Upper lobe of left lung (tissue), 6 donors: ENCODE measurements at places on chromosomes 12 and 14.

DNA sequence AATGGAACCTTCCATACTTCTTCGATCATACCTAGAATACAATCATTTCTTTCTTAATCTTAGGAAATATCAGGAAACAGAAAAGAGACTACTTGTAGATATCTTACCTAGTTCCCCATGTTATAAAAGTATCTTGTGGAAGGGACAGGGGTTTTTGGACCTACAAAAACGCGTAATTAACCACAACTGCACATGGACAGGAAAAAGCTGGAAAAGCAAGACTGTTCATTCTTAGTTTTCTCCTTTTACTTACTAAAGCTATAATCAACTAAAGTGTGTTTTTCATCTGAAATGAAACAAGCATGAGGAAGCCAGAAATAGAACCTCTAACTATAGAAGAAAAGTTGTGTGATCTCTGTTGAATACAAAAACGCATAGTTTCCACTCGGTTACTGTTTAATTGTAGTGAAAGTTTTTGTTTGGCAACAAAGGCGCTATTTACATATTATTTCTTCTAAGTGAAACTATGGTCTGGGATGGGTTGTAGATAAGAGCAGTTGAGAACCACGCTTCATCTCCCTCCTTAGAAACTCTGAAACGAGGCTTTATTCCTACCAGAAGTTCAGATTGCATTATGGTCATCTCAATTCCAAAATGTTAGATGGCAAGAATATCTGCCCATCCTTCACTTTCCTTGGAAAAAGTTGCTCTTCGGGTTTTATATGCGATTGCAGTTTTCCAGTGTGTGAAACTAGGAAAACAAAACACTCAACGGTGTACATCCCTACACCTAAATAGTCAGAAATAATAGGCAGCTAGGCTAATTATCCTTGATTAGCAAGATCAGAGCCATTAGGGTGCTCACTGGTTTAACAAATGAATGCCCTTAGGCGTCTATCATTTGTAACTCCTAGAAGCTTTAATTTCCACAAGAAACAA is 1.1 kb downstream of the BCAT1 start:
- no peak for DNase-seq

- DNase-seq, result no peak
Measured at GRCh38 chr14:54627219-54627539, 60.3 kb downstream of the SAMD4A start.

DNA sequence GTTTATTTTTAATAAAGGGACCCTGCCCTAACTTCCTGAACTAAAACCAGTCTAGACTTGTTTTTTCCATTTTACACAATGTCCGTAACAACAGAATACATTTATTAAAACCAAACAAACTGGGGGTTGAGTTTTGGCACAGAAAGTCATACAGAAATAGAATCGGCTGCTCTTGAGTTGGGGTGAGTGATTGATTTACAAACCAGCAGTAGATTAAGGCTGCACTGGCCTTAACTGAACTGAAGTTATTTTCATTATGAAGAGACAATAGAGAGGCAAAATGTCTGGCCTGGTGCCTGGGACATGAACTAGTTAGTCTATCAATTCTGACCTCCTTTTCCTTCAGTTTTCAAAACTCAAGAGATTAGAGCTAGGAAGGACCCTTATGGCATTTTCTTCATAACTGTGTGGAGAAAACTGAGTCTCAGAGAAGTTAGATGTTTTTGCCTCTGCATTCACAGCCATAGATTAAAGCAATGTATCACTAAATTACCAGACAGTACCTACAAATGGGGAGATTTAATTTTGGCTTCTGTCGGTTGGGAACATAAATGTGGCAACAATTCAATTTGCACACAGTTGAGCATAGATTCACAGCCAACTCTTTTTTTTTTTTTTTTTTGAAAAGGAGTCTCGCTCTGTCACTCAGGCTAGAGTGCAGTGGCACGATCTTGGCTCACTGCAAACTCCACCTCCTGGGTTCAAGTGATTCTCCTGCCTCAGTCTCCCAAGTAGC is 19.8 kb upstream of the MGP start:
- DNase-seq, result no peak

DNA sequence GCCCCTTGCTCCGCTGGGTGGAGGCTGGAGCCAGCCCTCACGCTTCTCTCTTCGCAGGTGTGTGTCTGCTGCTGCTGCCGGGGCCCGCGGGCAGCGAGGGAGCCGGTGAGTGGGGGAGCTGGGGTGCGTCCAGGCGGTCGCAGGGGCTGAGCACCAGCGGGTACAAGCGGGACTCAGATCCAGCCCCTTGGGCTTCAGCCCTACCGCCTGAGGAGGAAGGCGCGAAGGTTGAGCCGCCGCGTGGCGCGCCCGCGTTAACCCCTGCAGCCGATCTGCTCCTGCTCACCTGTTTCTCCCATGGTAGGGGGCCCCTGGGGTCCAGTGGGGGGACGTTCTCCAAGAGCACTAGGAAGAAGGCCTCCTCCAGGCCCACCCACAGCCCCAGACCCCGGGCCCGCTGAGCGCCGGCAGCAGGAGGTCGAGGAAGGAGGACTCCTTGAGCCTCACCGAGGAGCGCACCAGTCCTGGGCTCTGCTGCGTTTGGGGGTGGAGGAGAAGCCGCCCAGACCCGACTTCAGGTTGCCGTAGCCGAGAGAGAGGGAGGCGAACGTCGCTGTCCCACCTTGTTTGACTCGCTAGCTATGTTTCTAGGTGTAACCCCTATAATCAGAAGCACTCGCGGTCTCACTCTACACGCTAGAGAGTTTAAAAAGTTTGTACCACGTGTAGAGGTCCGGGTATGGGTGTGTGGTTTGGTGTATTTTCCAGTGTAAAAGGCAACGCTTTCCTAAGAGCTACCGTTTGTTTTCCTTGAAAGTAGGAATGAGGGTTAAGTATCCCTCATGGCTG is 834 bp downstream of the COCH start:
- DNase-seq, result no peak

- DNase-seq, result no peak
Measured at GRCh38 chr14:92563765-92564285, 50.2 kb downstream of the RIN3 start.

DNA sequence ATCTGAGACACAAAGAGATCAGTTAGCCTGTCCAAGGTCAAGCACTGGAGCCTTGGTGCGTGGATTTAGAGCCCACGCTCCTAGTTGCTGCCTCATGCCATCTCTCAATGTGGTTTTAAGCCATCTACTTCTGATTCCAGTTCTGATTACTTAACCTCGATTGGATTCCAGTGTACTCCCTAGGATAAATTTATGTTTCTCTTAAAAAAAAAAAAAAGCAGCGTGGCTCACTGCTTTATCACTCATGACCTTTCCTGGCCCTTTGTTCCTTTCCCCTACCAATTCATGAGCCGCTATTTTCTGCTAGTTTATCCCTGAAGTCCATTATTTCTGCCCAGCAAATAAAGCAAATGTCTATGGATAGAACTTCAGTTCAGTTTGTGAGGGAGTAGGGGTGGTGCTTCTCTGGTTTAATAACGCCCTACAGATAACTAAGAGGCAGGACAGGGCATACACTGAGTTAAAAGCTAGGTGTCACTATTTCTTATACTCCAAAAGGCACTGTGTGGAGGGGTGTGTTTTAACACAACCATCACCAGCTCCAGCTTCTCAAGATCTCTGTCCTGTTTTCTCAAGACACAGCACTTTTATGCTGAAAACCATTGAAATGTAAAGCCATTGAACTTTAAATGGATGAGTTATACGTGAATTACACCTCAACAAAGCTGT is 9.8 kb upstream of the PARP11 start:
- DNase-seq, result no peak

- no peak for DNase-seq
Measured at GRCh38 chr12:41972196-41972595, 172.5 kb downstream of the GXYLT1 start.

DNA sequence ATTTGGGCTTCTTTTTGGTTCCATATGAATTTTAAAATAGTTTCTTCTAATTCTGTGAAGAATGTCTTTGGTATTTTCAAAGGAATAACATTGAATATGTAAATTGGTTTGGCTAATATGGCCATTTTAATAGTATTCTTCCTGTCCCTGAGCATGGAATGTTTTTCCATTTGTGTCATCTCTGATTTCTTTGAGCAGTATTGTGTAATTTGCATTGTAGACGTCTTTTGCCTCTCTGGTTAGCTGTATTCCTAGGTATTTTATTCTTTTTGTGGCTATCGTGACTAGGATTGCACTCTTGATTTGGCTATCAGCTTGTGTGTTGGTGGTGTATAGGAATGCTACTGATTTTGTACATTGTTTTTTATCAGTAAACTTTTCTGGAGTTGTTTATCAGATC is 601.9 kb downstream of the SNAPC1 start:
- DNase-seq, result no peak

- DNase-seq, result peak; percentile 88
Measured at GRCh38 chr14:93788543-93789227, 400 bp upstream of the PRIMA1 start.

GRCh38 chr12:45269412-45269751 is 53.5 kb downstream of the ANO6 start:
- DNase-seq, result no peak

DNA sequence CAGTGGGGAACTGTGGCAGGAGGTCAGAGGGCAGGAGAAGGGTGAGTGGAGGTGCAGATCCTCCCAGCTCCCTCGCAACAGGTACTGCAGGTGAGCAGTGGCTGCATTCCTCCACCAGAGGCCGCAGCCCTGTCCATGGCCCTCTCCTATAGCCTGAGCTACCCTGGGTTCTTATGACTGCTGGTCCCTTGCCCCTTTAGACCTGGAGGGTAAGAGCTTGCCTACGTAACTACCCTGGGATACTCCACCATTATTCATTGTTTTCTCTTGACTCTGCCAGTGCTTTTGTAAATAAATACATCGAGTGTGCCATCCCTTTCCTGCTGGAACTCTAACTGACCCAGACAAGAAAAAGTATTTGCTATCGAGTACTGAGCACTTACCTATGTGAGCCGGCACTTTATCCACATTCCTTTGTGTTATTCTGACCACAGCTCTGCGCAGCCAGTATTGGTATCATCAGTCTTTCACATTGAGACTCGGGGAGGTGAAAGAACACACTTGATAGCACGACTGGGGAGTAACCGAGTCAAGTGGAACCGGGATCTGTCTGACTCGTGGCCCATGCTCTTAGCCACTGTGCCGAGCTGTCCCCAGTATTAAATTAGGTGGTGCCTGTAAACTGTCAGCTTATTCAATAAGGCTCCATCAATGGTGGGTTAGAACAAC is 38.5 kb downstream of the LTBP2 start:
- no peak for DNase-seq

DNA sequence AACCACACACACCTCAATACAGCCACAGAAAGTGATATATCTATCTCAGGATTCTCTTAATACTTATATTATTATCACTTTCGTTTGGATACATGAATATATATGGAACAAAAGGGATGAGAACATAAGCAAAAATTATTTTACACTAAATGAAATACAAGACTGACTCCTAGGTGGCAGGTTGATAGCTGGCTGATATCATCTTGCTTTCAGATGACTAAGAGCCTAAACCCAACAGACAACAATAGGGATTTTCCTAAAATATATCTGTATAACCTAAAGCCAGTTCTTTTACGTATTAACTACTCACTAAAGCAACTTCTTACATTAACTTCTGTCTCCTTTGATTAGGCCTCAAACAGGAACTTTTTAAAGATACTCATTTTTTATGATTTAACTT is 65.1 kb downstream of the BAZ1A start:
- no peak for DNase-seq

DNA sequence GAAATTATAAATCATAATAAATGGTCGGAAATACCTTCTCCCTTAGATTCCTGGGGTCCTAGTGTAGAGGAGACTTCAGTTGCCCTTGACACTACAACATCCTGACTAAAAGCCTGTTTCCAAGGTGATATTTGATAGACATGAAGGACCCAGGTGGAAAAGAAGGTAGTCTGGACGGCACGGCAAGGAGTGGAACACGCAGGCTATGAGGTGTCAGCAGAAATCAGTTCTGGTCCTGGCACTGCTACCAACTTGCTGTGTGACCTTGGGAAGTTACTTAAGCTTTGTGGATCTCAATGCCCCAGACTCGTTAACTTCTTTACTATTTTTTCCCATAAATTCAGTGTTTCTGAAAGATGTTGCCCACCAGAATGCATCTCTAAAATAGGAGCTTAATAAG is 36.9 kb upstream of the BCL2L14 start:
- DNase-seq, result no peak

DNA sequence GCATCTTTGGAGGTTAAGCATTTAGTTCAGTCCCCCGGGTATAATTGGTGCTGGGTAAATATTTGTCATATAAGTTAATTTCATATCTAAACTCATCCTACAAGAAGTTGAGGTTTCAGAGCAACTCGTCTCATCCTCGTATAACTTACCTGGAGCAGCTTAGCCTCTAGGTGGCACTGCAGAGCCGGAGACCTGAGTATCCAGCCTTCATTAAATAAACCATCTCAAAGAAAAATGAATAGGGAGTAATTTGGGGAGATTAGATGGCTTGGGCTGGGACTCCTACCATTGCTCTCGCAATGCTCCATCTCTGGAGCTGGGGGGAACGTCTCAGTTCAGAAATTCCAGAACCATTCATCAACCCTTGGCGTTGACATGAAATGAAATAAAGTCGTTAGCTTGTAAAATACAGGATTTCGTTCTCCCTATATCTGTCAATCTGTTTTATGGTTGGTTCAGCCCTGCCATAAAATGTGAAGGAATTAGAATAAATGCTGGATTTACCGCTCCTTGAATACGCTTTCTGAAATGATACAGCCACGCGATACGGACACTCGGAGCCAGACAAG is 122.9 kb upstream of the TMEM132D start:
- DNase-seq, result no peak

GRCh38 chr14:26685401-26685800 is 87.6 kb upstream of the NOVA1 start:
- DNase-seq, result no peak

DNA sequence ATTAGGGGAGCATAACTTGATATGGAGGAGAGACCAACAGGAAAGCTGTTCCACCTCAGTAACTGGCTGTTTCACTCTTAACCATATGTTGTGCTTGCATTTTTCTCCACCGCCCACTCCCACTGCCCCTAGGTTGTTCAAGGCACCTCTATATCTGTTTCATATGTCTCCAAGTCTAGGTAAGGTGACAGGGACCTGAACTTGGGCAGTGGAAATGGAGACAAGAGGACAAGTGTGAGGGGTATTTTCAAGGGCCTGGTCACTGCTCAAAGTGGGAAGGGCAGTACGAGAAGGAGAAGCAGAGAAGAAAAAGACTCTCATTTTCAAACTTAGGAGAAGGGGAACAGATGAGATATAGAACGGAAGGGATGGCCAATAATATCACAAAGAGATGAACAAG is 3.1 kb downstream of the SLC38A1 start:
- DNase-seq, result no peak

- no peak for DNase-seq
Measured at GRCh38 chr12:22117563-22118237, 71.7 kb downstream of the CMAS start.

DNA sequence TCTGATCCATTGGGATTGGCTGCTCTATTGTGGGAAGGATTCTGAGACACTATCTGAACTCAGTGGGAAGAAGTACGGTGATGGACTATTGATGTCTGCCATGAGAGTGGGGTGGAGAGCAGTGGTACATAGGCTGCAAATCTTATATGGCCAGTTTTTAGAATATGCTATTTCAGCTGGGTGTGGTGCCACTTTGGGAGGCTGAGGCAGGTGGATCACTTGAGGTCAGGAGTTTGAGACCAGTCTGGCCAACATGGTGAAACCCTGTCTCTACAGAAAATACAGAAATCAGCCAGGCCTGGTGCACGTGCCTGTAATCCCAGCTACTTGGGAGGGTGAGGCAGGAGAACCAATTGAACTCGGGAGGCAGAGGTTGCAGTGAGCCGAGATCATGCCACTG is 505.9 kb downstream of the MED13L start:
- no peak for DNase-seq

GRCh38 chr14:103625356-103626095 is 3.5 kb upstream of the KLC1 start:
- DNase-seq, result no peak
